ENCODE measurements at places on chromosomes 4 and X.

DNA sequence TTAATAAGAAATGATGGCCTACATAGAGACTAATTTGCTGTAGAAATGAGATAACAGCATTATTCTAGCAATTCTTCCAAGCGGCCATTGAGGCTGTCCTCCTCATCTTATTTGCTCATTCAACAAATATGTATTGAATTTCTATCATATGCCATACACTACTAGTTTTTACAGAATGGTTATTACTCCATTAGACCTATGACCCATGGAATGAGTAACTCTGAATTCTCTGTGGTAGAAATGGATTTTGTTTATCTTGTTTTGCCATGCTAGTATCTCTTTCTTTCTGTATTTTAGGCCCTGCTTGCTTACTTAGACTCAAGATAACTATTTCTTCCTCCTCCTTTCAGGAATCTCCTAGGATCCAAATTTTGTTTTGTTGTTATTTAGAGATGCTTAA, 103.5 kb downstream of the RPA4 start:
- DNase-seq = no peak

GRCh38 chr4:69092980-69093568, 3.2 kb upstream of the UGT2B7 start:
- DNase-seq = no peak

DNA sequence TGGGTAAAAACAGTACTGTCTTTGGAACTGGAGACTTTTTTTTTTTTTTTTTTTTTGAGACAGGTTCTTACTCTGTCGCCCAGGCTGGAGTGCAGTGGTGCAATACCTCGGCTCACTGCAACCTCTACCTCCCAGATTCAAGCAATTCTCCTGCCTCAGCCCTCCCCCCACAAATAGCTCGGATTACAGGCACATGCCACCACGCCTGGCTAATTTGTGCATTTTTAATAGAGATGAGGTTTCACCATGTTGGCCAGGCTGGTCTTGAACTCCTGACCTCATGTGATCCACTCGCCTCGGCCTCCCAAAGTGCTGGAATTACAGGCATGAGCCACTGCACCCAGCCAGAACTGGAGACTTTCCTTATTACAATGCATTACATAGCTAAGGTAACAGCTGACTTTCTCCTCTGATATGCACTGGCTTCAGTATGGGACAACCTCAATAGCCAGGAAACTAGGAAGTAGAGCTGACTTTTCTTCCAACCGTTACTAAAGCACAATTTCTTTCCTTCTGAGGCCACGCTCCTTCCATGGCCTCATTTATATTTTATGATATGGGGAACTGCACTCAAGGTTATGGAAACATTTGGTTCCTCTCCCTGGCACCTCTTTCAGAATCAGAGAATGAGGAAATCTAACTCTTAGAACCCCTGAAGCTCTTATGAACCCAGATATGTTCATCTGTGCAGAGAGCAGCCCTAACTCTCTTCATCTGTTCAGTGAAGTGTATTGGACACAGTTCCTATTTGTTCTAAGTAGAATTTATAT, 53.5 kb upstream of the FAM9B start:
- no peak for DNase-seq

GRCh38 chrX:127879585-127879984, 172.6 kb downstream of the ACTRT1 start:
- no peak for DNase-seq
